ENCODE measurements at places on chromosomes 1 and 21.

DNA sequence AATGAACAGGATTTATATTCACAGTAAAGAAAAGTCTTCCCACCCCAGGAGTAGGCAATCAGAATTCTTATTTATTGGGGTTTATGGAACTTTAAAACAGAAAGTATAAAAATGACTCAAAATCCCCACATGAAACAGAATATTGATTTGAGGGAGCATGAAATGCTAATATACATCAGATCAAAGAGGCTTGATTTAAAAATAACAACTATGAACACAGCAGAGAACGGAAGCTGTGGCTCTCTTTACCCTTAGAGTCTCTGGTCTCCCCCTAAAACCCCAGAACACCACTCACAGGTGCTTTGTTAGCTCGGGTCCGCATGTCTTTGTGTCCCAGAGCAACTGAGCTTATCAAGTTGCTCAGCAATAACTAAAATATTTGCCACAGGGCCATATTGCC is 31.2 kb upstream of the FASLG start:
- DNase-seq = no peak

- DNase-seq = no peak
Measured at GRCh38 chr1:13751985-13752384, 52.0 kb downstream of the PRDM2 start.

DNA sequence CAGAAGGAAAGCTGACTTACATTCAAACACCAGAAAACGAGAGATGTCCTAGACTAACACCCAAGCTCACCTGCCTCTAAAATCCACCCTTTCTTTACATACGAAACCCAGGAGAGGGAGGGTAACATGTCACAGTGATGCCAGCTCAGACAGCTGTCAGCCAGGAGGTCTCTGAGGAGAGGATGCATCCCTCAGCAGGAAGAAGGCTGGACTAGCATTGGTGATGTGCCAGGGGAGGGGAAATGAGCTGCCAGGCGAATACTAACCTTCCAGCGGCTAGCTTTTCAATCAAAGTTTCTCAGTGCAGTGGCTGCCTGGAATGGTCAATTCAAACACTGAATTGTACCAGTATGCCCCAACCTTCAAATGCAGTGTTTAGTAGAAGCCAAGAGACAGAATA is 3.6 kb upstream of the UBE2G2 start:
- DNase-seq = no peak

GRCh38 chr1:48536477-48536876 is 64.5 kb upstream of the SPATA6 start:
- no peak for DNase-seq

DNA sequence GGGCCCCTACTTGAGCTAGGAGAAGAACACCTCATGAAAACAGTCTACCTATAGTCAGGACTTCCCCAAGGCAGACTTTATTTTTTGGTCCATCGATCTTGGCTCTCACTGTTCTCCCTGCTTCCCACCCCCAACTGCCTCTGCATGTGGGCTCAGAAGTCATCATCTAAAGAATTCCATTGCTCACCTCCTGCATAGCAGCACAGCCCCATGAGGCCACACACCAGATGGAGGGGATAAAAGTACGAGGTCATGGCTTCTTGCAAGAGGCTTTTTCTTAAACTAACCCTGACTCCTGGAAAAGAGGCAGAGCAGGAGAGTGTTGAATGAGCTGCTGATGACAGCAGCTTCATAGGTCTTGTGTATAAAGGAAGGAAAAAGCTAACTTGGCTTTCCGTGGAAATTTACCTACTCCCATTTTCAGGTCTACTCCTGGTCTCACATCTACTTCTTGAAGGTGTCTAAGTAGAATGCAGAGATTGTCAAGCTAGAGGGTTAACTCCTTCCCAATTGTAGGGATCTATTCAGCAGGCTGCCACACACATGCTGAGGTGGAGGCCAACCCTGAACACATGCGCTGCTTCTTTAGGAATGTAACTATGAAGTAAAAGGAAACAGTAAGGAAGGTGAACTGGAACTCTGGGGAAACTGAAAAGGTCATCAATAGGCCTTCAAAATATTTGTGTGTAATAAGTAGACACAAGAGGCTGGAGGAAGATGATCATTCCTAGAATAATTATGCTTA is 18.7 kb downstream of the WNT2B start:
- DNase-seq = no peak

GRCh38 chr21:38494703-38495102 is 3.6 kb downstream of the ERG start:
- DNase-seq = no peak

DNA sequence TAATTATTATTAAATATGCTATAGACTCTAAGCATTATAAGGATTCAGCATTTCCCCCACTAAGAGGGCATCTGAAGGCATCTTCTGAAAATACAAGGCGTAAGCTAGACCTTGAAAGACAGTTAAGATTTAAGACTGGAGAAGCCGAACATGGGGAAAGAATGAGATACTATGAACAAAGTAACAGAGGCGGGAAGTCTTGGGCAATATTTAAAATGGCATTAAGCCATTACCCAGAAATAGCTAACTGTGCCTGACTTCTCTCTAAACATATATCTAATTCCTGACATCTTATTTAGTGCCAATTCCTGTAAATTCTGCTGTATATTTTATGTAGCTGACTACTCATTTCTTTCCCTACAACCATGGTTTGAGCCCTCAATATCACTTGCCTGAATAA is 20.9 kb downstream of the DPH5 start:
- DNase-seq = no peak

- DNase-seq = no peak
Measured at GRCh38 chr1:159917533-159918351, 7.6 kb downstream of the TAGLN2 start.

- peak; percentile 97 for DNase-seq
Measured at GRCh38 chr1:156889802-156890580, 3.5 kb upstream of the PEAR1 start.

DNA sequence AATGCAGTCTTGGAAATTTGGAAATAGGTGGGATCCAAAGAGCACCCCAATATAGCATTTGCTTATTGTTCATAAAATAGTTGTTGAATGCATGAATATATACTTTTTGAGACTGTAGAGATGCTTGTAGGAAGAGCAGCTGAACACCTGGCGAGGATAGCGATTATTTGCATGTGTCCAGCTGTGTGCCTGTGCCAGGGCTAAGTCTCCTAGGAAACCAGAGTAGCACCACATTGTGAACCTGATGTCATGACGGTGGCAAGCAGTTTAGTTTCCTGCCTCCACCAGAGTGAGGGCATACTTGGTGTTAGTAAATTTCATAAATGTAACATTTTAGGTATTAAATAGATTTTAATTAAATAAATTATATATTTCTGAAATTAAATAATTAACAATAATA is 37.3 kb upstream of the IRF2BP2 start:
- no peak for DNase-seq

DNA sequence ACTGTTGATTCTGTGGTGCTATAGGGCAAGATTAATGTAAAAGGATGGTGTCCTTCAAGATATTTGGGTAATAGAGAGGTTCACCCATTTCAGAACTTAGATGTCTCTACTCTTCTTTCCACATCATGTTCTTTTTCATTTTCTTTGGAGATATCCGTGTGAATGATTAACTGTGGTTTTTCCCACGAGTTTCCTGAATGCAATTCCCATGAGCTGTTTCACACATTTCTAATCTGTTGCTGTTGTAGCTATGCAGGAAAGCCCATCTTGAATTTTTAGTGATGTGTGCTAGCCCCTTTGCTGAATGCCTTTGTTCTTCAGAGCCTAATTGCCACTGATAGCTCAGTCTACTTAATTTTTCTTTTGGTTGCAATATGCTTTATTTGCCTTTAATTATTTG is 27.6 kb downstream of the SNX27 start:
- no peak for DNase-seq

- DNase-seq = no peak
Measured at GRCh38 chr21:44333509-44334328, 5.5 kb downstream of the CFAP410 start.

DNA sequence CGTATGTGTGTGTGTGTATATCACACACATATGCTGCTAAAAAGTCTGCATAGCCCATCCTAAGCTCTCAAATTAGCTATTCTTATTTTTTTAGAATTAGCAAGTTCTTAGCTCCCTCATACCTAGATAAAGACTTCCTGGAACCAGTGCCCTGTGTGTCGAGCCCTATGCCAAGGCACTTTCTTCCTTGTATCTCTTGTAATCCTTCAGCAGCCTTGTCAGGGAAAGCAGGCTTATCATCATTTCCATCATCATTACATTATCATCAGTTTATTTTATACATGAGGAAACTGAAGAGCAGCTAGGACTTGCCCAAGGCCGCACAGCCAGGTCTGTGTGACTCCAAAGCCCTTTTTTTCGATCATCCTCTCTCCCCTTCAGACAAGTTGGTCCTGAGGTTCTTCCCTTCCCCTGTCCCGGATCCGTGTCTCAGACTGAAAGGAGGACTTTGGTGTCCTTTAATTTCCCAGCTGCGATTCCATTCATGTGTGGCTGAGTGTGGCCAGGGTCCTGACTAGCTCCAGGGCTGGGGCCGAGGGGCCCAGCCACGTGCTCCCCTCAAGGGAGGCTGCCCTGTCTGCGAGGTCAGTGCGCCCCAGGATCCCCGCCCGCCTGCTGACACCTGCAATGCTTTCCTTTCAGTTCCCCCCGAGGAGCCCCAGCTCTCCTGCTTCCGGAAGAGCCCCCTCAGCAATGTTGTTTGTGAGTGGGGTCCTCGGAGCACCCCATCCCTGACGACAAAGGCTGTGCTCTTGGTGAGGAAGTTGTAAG is 24.9 kb downstream of the IL6R start:
- no peak for DNase-seq

DNA sequence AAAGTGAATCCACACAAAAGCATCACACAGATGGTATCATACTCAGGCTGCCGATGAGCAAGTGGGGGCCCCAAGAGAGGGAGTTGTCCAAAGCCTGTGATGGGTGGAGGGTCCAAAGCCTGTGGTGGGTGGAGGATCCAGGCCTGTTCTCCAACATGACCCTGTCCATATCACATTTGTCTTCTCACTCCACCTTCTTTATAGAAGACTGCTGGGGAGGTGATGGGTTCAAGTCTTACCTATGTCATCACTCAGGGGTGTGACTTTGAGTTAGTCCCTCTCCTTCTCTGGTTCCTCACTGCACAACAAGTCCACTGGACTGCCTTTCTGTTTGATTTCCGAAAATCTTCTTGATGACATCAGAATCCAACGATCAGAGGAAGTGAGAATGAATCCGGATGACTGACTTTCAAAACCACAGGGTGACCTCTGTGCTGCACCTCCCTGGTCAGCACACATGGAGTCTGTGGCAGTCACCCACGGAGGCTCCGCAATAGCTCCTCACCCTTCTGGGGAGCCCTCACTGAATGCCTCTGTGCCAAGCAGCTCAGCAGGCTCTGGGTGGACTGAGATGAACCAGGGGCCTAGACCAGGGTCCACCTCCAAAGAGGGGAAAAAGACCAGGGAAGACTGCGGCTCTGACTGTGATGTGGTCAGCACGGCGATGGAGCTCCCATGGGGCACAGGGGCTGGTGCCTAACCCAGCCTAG is 166.8 kb downstream of the HIVEP3 start:
- no peak for DNase-seq

DNA sequence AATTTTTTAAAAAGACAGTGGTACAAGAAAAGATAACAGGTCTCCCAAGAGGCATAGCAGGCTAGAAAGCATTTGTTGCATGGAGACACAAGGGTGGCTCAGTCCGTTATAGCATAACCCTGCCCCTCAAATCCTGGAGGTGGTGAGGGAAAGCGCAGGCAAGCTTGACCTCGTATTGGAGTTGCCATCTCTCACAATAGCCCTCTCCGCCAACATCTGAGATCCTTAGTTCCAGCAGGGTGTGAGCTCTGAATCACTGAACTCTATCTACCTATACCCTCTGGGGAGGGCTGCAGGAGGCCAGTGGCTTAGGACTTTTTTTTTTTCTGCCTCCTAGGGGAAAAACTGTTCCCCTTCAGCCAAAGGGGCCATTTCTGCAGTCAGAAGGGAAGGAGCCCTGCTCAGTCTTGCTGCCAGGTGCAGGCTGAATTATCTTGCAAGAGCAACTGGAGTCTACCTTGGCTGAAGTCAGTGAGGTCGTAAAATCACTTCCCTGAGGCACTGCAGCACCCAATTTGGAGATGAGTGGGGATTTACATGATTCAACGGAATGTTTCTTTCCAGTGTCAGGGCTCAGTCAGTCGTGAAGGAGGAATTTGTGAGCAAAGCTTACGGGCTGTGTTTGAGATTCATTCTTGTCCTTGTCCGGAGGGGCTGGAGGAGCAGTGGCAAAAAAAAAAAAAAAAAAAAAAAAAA is 17.2 kb upstream of the C8A start:
- no peak for DNase-seq

DNA sequence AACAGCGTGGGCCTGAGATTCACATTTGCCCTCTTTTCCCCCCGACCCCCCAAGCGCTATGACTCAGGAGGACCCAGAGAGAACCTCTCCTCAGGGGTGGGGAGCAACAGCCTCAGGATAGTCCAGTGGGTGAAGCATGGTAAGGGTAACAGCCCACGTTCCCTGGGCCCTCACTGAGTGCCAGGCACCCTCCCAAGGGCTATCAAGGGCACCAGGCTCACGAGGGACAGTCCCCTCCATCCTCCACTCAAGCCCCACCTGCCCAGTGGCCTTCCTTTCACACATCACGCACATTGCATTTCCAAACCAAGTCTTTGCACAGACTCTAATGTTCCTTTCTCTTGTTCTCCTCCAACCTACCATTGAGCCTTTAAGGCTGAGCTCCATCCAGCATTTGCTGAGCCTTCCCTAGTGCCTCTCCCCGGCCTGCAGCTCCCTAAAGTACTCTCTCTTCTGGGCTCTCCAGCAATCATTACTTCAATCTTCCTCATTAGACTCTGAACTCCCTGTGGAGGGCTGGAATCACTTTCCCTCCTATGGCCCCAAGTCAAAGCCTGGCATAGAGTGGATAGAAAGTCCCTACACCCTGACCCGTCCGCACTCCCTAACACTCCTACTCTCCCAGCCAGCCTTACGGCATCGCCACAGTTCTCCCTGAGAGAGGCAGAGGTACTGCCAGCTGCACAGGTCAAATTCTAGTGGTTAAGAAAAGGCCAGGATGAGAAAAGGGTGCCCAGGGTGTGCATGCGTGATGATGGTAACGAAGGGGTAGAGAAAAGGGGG is 1.0 kb downstream of the AKR7A2 start:
- no peak for DNase-seq

GRCh38 chr1:20119347-20119746 is at the start of gene PLA2G2D:
PLA2G2D (minus strand) TSS chr1:20119536; CDS start chr1:20119498, 38 bp downstream.
- DNase-seq = no peak

DNA sequence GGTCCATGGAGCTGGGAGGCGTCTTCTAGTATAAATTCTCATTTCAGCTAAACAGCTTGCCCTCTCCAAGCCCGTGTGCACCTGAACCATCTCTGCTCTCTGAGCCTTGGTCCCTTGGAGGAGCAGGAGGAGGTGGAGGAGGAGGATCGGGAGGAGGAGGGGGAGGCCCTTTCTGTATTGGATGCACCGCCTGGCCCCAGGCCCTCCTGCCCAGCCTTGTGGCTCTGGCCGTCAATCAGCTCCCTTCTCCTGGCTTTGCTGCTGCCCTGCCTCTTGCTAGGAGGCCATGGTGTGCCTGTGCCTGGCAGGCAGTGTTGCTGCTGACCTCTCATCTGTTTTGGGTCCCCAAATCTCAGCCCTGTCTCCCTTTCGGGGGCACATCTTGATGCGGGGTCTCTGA is 9.0 kb downstream of the COL18A1 start:
- no peak for DNase-seq
